ENCODE measurements at places on chromosomes 6 and 20. TPM values are rescaled to one million over a fixed set of nuclear protein-coding genes. Genes with fewer than 3 reads are reported as not detected.

GRCh38 chr6:142932889-142933288, 12.1 kb downstream of the HIVEP2 start:
- DNase-seq, result no peak

- DNase-seq, result no peak
Measured at GRCh38 chr20:35709259-35709658, 10.1 kb downstream of the ROMO1 start.

DNA sequence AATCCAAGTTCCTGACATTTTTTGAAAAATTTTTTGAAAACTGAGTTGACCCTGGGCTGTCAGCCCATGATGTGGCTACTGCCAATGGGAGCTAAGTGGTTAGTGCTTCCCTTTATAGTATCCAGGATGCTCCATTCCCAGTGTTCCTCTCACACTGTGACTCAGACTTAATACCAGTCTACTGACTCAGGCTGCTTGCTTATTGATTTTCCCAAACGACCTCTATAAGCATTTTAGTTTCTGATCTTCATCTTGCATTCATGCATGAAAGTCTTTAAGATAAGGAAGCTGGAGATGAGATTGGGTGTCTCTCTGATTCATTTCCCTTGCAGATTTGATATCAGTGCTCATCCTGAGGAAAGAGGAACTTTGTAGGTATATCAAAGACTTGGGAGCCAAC, 560.0 kb downstream of the TBC1D32 start:
- no peak for DNase-seq

Gene SLC35D3
- total RNA-seq, result not detected

GRCh38 chr6:20907486-20908071, 373.3 kb downstream of the CDKAL1 start:
- no peak for DNase-seq

- no peak for DNase-seq
Measured at GRCh38 chr6:36718560-36718959, 20.9 kb downstream of the RAB44 start.

Data from T-cell (primary cell).